Left ventricle myocardium superior (tissue), 1 donor: ENCODE measurements at places on chromosomes 5 and 9.

- DNase-seq = no peak
These were observed 319.1 kb downstream of the MED10 start for GRCh38 chr5:6059137-6059800.

- no peak for DNase-seq
These were observed 427.7 kb downstream of the PRELID2 start for GRCh38 chr5:145407300-145408047.

DNA sequence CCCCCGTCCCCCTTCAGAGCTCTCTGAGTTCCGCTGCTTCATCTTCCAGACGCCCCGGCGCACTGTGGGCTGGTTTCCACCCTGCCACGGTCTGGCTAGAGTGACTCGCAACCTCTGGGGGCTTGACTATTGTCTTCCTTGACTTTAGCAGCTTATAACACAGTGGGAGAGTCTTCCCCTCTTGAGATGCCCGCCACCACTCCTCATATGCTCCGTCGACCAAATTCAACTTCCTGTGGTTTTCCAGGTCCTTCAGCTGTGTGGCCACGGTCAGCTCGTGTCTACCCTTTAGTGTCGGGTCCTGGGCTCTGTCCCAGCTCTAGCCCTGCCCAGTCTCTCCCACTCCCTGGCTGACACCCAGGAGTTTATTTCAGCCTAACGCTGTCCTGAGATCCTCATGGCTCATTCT is 28.2 kb upstream of the NCS1 start:
- DNase-seq = peak; percentile 57

DNA sequence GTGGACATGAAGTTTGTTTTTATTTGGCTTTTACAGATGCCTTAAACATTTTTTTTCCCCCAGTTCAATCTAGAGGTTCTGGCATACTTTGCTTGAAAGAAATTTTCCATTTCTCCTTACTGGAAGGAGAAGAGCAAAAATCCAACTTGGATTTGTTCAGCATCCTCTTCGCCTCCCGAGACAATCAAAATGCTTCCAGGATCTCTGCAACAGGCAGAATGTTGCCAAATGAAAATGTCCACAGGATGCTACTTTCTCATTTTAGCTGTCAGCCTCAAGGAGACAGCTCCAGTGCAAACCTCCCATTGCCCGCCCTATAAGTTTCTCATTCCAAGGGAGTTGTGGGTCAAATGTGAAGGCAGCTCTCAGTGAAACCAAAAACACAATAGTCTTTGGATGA is 1972.1 kb downstream of the MAT2B start:
- DNase-seq = no peak

- no peak for DNase-seq
These were observed 412.5 kb downstream of the ELAVL2 start for GRCh38 chr9:23413541-23413940.

DNA sequence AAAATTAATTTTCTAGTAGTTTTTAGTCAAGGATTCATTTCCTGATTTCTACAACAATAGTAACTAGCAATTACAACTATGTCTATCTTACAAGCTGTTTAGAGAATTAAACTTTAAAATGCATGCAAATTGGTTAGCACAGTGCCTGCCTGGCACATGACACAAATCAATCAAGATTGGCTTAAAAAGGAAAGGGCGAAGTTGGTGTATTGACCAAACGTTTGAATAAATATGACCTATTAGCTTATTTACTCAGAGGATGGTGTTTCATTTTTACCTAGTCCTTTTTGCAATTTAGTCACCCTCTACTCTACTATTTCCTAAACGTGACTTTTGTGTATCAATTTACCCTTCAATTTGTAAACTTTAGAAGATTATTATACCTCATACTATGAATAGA is 83.5 kb downstream of the GDA start:
- no peak for DNase-seq

GRCh38 chr5:55533521-55534435 is 986 bp downstream of the PLPP1 start:
- no peak for DNase-seq

- no peak for DNase-seq
These were observed 279.1 kb downstream of the TLE1 start for GRCh38 chr9:81410201-81410600.

DNA sequence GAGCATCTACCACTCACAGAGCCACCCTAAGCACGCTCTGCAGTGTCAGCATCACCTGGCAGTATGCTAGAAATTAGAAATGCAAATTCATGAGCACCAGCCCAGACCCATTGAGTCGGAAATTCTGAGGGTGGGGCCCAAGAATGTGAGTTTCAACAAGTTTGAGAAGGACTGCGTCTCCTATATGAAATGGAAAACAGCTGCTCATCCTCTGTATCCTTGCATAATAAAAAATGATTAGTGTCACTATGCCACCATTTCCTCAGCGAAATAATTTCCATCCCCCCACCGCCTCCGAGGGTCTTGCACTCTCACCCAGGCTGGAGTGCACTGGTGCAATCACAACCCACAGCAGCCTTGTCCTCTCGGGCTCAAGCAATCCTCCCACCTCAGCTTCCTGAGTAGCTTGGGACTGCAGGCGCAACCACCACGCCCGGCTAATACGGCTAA is 1.3 kb upstream of the IQGAP2 start:
- DNase-seq = no peak

- no peak for DNase-seq
These were observed 53.2 kb upstream of the ITGA1 start for GRCh38 chr5:52734557-52734956.
